ENCODE measurements at places on chromosomes 1 and 21.

GRCh38 chr1:98429965-98430443, 231.5 kb upstream of the SNX7 start:
- no peak for DNase-seq

DNA sequence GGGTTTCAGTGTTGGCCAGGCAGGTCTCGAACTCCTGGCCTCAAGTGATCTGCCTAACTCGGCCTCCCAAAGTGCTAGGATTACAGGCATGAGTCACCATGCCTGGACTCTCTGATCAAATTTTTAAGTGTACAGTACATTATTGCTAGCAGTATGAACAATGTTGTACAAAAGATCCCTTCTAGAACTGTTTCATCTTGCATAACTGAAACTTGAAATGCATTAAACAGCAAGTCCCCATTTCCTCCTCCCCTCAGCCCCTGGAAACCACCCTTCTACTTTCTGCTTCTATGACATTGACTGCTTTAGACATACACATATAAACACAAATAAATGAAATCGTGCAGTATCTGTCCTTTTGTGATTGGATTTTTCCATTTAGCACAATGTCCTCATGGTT, 463.4 kb downstream of the PTPRC start:
- DNase-seq: no peak

GRCh38 chr1:198635964-198636363, 2.9 kb upstream of the PTPRC start:
- DNase-seq: no peak

- no peak for DNase-seq
These were observed 201.7 kb downstream of the CRB1 start for GRCh38 chr1:197469620-197470210.

GRCh38 chr1:85465786-85466134, 801 bp upstream of the DDAH1 start:
- DNase-seq: no peak

DNA sequence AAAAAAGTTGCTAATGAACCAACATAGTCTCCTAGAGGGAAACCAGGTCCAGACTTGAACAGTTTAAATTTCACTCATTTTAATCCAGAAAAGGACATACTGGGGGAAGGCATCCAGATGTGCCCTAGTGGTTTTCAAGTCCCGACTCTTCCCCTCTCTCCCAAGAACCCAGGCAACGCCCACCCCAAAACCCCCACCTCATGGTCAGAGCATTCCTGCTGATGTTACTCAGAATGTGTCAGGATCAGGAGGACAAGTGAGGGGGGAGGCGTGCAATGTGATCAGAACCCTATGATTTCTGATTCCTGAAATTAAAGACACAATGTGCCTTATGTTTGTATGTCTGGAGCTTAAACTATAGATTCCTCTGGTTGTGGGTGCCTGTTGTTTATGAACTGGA, 1.6 kb upstream of the CTSK start:
- DNase-seq: no peak

DNA sequence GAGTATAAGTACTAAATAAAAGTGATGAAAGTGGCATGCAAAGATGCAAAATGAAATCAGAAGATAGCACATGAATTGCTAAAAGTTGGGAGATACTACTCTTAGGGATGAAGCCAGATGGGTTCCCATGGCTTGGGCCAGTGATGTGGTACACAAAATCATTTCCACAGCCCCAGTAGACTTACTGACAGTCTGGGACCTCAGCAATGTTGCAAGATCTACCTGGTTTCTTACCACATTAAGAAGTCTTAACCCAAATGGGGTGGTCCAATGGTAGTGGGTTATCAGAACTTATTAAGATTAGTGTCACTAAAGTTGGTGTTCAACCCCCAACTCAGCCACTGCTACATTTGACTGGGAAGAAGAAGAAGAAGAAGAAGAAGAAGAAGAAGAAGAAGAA, 227.7 kb upstream of the IRF2BP2 start:
- no peak for DNase-seq

All from trophoblast cell (in vitro differentiated cells and primary cell).